ENCODE measurements at places on chromosomes 7 and 10. TPM values are rescaled to one million over a fixed set of nuclear protein-coding genes. Genes with fewer than 3 reads are reported as not detected.

Gene OPALIN
- total RNA-seq, result not detected

Gene TDRD1
- total RNA-seq, result not detected

Gene GIMAP8
- total RNA-seq, result 21.5 TPM

Gene NPSR1
- not detected for total RNA-seq

Gene POU6F2
- not detected for total RNA-seq

Gene TEX36
- total RNA-seq, result not detected

GRCh38 chr7:131546583-131547141, 9.8 kb downstream of the PODXL start:
- no peak overlapping the region for H3K27ac ChIP-seq
- H3K4me3 ChIP-seq, result no peak overlapping the region
- H3K36me3 ChIP-seq, result no peaks in the 10 kb centered on the region
- DNase-seq, result peak; percentile 60

GRCh38 chr10:77649333-77650331, 12.0 kb upstream of the KCNMA1 start:
- H3K27me3 ChIP-seq, result peaks cover 20% of the 10 kb centered on the region
- no peak overlapping the region for H3K27ac ChIP-seq
- H3K4me1 ChIP-seq, result no peaks in the 10 kb centered on the region

GRCh38 chr7:46710927-46711326, 789.9 kb upstream of the IGFBP3 start:
- no peaks in the 10 kb centered on the region for H3K27me3 ChIP-seq
- no peak overlapping the region for H3K27ac ChIP-seq
- no peaks in the 10 kb centered on the region for H3K36me3 ChIP-seq
- no peak for DNase-seq
- no peaks in the 10 kb centered on the region for H3K4me1 ChIP-seq
- H3K4me3 ChIP-seq, result no peak overlapping the region

DNA sequence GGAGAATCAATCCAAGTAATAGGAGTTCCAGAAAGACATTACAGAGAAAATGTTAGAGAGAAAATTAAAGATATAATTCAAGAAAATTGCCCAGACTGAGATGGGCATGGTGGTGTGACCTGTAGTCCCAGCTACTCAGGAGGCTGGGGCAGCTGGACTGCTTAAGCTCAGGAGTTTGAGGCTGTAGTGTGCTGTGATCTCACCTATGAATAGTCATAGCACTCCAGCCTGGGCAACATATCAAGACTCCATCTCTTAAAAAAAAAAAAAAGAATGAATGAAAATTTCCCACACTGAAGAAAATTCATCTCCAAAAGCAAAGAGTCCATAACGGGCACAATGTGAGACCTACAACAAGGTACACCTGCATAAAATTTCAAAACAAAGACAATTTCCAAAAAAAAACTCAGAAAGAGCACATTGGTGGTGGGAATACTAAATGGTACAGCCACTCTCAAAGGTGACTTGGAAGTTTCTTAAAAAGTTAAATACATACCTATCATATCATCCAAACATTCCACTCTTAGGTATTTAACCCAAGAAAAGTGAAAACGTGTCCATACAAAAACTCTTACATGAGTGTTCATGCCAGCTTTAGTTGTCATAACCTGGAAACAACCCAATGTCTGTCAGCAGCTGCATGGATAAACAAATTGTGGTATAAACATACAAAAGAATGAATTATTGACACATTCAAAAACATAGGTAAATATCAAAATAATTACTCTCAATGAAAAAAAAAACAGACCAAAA, 6.9 kb upstream of the RGS10 start:
- no peak overlapping the region for H3K27ac ChIP-seq
- H3K4me1 ChIP-seq, result peaks cover 5% of the 10 kb centered on the region
- no peak overlapping the region for H3K4me3 ChIP-seq
- H3K27me3 ChIP-seq, result peaks cover 33% of the 10 kb centered on the region

DNA sequence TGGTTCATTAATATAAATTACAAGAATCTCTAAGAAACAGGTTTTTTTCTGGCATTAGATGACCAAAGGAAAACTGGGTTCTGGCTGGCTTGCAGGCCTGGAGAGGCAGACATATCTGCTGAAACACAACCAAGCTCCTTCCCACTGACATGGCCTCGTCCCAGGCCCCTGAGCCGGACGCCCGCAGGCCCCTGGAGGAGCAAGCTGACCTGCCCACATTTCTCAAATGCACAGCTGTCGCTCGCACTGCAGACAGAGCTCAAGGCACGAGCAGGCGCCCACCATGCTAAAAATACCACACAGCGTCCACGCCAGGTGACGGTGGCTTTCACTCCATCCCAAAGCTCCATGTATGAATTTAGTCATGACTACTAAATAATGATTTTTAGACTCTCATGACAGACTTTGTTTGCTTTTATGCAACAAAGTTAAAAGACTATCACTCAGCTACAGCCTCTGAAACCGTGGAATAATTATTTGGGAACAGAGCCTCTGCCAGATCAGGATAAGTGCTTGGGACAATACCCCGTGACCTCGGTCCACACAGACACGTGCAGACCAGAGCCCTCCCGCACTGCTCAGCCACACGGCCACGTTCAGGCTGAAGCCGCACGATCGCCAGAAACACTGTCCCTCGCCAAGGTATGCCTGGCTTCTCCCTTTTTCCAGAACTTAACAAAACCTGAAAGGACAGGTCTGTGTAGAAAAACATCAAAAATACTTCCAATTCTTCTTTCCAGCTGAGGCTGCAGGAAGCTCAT, 71.1 kb downstream of the DIP2C start:
- no peaks in the 10 kb centered on the region for H3K4me1 ChIP-seq
- H3K27ac ChIP-seq, result no peak overlapping the region
- no peaks in the 10 kb centered on the region for H3K36me3 ChIP-seq
- peaks cover 23% of the 10 kb centered on the region for H3K27me3 ChIP-seq

- no peak overlapping the region for H3K27ac ChIP-seq
- H3K4me3 ChIP-seq, result no peak overlapping the region
- DNase-seq, result no peak
- H3K36me3 ChIP-seq, result no peaks in the 10 kb centered on the region
- peaks cover 2% of the 10 kb centered on the region for H3K27me3 ChIP-seq
- H3K4me1 ChIP-seq, result no peaks in the 10 kb centered on the region
Observed at GRCh38 chr7:5266191-5267028, 16.3 kb upstream of the SLC29A4 start.

DNA sequence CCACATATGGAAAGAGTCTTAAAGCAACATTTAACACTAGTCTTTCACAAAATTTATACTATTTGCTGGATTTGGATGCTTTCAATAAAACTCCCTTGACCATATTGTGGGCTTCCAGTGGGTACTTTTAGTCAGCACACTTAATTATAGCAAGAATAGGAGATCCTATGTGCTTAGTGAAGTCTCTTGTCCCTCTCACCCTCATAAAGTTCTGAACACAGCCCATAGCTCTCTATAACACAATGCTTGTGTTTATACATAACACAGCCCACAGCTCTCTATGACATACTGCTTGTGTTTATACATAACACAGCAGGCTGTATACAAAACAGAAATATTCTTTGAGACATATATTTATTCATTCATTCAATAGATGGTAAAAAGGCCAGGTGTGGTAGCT, 79.0 kb downstream of the SEMA3C start:
- no peaks in the 10 kb centered on the region for H3K27me3 ChIP-seq
- no peak overlapping the region for H3K4me3 ChIP-seq
- no peaks in the 10 kb centered on the region for H3K36me3 ChIP-seq
- no peaks in the 10 kb centered on the region for H3K4me1 ChIP-seq

- no peaks in the 10 kb centered on the region for H3K27me3 ChIP-seq
- no peak overlapping the region for H3K27ac ChIP-seq
- H3K4me3 ChIP-seq, result no peak overlapping the region
- no peak for DNase-seq
- no peaks in the 10 kb centered on the region for H3K36me3 ChIP-seq
Observed at GRCh38 chr7:74479961-74480829, 26.5 kb downstream of the GTF2IRD1 start.

Data from activated CD8-positive, alpha-beta T cell treated with anti-CD3 and anti-CD28 coated beads, Interleukin-2, amount 10 ng/mL, durations not matched to agents 7 days and 5 days (primary cell).